Pericardium fibroblast (primary cell): ENCODE measurements at places on chromosomes 2 and 18. TPM values are rescaled to one million over a fixed set of nuclear protein-coding genes. Genes with fewer than 3 reads are reported as not detected.

Gene FAM124B
- not detected in 2 replicates for total RNA-seq

Gene CDH19
- 0.12 TPM in 1 of 2 replicates, not detected in the other for total RNA-seq

Gene DTNB
- 5.3 and 24.8 TPM in 2 replicates for total RNA-seq

Gene EVA1A
- 7.3 and 26.1 TPM in 2 replicates for total RNA-seq

Gene NAT8
- total RNA-seq, result not detected in 2 replicates

Gene KCNK3
- 0.09 and 1.6 TPM in 2 replicates for total RNA-seq

Gene ABCG5
- 0.17 TPM in 1 of 2 replicates, not detected in the other for total RNA-seq

Gene CYBRD1
- total RNA-seq, result 309 and 338 TPM in 2 replicates

Gene SCN9A
- 3.0 and 9.7 TPM in 2 replicates for total RNA-seq

Gene MEP1B
- total RNA-seq, result not detected in 2 replicates

Gene EHD3
- 12.0 and 14.5 TPM in 2 replicates for total RNA-seq

Gene GREB1L
- 1.3 and 11.2 TPM in 2 replicates for total RNA-seq

Gene FOXI3
- not detected in 2 replicates for total RNA-seq

Gene TSPYL6
- not detected in 2 replicates for total RNA-seq

Gene GAL3ST2
- total RNA-seq, result not detected in 2 replicates

Gene HOXD13
- total RNA-seq, result not detected in 2 replicates

Gene FAM110C
- total RNA-seq, result 0.82 TPM in 1 of 2 replicates, not detected in the other

Gene LAMA1
- 19.0 and 22.1 TPM in 2 replicates for total RNA-seq

Gene ORC4
- 18.2 and 20.0 TPM in 2 replicates for total RNA-seq

Gene METTL8
- total RNA-seq, result 6.9 and 13.5 TPM in 2 replicates

Gene DCC
- total RNA-seq, result under 0.01 TPM in 1 of 2 replicates, not detected in the other

Gene LOXHD1
- not detected in 2 replicates for total RNA-seq

Gene RASGRP3
- 0.35 and 13.1 TPM in 2 replicates for total RNA-seq

Gene CHST9
- not detected in 2 replicates for total RNA-seq

Gene RTP5
- total RNA-seq, result not detected in 2 replicates
